ENCODE measurements at places on chromosomes 2 and 18. TPM values are rescaled to one million over a fixed set of nuclear protein-coding genes. Genes with fewer than 3 reads are reported as not detected.

The CDH20 gene
- polyA plus RNA-seq: 1.1 TPM

The POTEC gene
- not detected for polyA plus RNA-seq

The ACKR3 gene
- 67.0 TPM for polyA plus RNA-seq

The NGEF gene
- polyA plus RNA-seq: 1.3 TPM

The IL36B gene
- polyA plus RNA-seq: not detected

The DAPL1 gene
- 1.00 TPM for polyA plus RNA-seq

The GAREM2 gene
- polyA plus RNA-seq: 5.7 TPM

The FIGN gene
- 2.8 TPM for polyA plus RNA-seq

The NCKAP1 gene
- polyA plus RNA-seq: 74.7 TPM

The MC5R gene
- 3.6 TPM for polyA plus RNA-seq

The BCL2 gene
- 16.8 TPM for polyA plus RNA-seq

The NXPH2 gene
- polyA plus RNA-seq: 21.4 TPM

The SLC5A7 gene
- polyA plus RNA-seq: not detected

The CYP26B1 gene
- polyA plus RNA-seq: 7.7 TPM

The LYPD6B gene
- 0.21 TPM for polyA plus RNA-seq

The EMILIN1 gene
- 107 TPM for polyA plus RNA-seq

The CCDC74B gene
- polyA plus RNA-seq: not detected

The IL18R1 gene
- 1.2 TPM for polyA plus RNA-seq

The BARD1 gene
- 8.5 TPM for polyA plus RNA-seq

The CAMKMT gene
- polyA plus RNA-seq: 8.7 TPM

GRCh38 chr18:2540575-2540974 lies 30.7 kb downstream of the METTL4 start:
- no peak for DNase-seq

- DNase-seq: no peak
Observed at GRCh38 chr18:34085140-34085739, 139.5 kb downstream of the NOL4 start.

DNA sequence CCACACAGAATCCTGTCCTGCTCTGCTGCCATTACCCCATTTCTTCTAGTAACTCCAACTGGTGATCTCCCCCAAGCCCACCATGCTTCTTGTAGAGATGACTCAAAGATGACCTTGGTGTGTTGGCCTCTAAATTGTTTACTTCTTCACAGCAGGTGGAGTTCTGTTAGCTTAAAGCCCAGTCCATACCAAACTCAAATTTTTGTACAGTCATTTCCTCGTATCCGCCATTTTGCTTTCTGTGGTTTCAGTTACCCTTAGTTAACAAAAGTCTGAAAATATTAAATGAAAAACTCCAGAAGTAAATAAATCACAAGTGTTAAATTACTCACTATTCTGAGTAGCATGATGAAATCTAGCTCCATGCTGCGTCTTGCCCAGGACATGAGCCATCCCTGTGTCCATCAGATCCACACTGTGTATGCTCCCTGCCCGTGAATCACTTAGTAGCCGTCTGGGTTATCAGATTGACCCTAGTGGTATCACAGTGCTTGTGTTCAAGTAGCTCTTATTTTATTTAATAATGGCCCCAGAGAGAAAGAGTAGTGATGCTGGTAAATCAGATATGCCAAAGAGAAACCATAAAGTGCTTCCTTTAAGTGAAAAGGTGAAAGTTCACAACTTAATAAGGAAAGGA lies 133.3 kb upstream of the NOL4 start:
- no peak for DNase-seq

GRCh38 chr2:11521775-11522174 lies 12.1 kb upstream of the GREB1 start:
- DNase-seq: no peak

DNA sequence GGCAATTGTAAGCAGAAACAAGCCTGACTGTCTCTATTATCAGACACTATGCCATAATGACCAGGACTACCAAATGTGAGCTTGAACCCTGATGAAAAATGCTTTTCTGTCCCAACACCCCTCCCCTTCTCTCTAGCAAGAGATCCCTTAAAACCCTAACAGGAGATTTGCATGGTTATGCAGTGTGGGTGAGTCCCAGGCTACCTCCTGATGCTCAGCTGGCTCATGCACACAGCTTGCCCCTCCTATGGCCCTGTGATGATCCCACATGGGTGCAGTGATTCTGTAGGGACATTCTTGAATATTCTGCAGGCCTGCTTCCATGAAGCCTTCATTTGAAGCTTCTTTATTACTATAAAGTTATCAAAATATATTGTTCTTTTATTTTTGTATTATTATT lies 357.4 kb downstream of the AKAIN1 start:
- no peak for DNase-seq

DNA sequence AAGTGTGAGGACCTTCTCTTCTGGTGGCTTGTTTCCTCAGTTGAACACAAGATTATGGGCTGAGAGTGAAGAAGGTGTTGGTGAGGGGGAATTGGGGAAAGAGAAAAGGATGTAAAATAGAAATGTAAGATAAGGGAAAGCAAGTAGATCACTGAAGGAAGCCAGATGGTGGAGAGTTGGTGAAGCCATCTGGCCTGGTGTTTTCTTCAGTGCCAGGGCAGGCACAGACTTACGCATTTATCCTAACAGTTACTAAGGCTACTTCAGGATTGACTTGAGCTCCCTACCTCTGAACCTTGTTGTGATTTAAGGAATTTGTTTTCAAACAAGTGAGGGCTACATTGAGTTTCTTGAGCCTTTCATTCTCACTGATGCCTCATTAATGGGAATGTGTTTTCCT lies 113.8 kb downstream of the GALNT1 start:
- DNase-seq: no peak

- DNase-seq: no peak
Observed at GRCh38 chr2:197869041-197869440, 64.6 kb downstream of the PLCL1 start.

DNA sequence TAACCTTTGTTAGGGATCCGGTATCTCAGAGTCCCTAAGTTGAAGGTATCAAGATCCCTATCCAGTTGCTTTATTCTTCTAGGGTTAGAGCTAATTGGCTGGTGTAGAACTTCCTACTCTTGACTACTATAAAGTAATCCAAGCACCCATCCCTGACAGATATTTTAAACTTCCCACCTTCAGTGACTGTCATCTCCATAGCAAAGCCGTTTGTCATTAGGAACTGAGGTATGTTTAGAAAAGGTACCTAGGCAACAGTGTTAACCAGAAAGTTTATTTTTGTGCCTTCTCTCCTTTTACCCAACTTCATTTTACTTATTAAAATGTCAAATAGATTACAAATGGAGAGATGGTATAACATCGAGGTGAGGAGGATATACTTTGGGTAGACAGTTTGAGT lies 4.5 kb downstream of the FAM117B start:
- DNase-seq: no peak

- no peak for DNase-seq
Observed at GRCh38 chr18:44871771-44872170, 191.1 kb downstream of the SETBP1 start.

- no peak for DNase-seq
Observed at GRCh38 chr2:16644221-16644925, 21.3 kb downstream of the CYRIA start.

DNA sequence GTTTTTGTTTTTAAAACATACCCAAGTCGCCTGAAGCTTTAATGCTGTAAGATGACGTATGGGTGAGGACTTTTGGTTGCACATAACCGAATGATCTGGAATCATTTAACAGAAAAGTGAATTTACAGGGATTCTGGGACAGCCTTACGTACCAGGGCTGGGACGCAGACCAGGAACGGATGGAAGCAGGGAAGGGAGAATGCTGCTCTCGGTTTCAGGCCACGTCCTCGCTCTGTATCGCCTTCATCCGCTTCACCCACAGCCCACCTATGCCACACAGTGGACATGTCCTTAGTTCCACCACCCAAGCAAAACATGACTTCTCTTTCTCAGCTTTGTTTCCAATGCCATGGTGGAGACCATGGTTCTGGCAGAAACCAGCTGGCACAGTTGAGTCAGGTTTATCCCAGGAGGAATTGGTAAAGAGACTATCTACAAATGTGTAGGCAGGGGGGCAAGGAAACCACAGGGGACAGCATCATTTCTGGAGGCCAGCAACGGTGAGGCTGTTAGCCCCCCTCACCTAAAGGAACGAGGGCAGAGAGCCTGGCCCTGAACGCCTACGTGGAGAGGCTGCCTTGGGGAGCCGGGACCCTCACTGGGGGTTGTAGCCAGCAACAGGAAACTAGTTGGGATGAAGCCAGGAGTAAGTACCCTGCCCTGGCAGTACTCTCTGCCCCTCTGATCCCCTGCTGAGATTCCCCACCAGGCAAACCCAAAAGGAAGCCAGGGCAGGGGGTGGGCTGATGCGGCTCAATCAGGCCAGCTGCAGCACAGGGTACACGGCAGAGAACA lies 132.5 kb downstream of the NDUFA10 start:
- no peak for DNase-seq

DNA sequence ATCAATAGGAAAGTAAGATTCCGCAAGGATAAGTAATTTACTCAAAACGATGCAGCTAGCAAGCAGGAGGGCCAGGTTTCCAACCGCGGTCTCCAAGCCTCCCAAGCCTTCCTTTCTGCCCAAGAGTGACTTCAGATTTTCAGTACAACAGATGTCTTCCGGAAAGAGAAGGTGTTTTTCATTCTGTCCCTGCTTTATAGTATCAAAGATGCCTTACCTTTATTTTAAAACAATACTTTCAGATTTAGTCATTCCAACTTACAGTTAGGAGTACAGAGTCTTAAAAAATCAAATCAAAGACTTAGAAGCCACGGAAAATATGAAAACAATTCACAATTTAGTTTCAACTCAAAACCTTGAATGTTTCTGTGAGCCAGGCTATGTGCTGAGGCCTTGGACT lies 43.6 kb downstream of the CYB5A start:
- no peak for DNase-seq

GRCh38 chr2:124668161-124668560 lies 643.1 kb downstream of the CNTNAP5 start:
- no peak for DNase-seq

GRCh38 chr2:64987001-64987955 lies 1.9 kb upstream of the SLC1A4 start:
- DNase-seq: peak; percentile 35

GRCh38 chr2:100011272-100011731 lies 131.1 kb downstream of the AFF3 start:
- DNase-seq: no peak

- DNase-seq: no peak
Observed at GRCh38 chr2:169363560-169364150, 1.3 kb upstream of the LRP2 start.

DNA sequence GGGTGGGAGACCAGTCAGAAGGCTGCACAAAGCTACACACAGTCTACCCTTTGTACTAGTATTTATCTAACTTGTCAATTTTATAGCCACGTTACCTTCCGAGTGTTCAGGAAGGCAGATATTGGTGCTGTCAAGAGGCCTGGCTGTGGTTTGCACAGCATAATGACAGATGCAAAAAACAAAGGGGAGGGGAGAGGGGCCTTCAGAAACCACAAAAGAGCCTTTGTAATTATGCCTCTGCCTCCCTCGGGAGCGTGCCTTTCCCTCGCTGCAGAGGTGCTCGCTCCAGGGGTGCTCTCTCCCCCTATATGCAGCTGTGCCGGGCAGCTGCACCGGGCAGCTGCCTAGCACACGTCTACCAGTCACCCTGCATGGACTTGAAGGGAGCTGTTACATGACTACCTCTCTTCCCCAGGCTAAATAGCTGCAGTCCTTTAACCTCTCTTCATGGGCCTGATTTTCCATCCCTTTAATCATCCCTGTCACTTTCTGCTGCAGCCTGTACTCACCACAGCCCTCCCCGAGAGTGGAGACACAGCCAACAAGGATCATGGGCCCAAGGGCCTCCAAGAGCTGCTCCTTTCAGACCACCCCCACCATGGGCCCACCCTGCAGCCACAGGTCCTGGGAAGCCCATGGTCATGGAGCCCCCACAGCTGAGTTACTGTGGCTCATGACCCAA lies 168.4 kb upstream of the PKDCC start:
- no peak for DNase-seq

- DNase-seq: no peak
Observed at GRCh38 chr2:237867465-237867864, 8.0 kb downstream of the RAMP1 start.

GRCh38 chr18:45678441-45678840 lies 45.5 kb upstream of the SLC14A1 start:
- DNase-seq: no peak

DNA sequence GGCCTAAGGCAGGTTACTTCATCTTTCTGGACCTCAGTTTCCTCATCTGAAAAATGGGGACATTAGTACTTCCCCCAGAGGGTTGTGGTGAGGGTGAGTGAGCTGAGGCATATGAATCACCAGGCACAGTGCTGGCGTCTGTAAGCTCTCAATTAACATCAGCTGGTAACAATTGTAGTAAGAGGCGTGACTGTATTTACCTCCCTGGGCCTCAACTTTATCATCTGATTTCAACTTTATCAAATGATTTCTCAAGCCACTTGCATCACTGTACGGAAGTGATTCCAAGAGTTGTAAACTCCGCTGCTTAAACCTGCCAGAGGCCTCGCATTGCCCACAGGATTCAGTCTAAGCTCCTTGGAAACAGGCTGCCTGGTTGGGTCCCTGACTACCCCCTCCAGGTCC lies 53.6 kb upstream of the PKDCC start:
- DNase-seq: no peak

- no peak for DNase-seq
Observed at GRCh38 chr2:68426848-68427579, 40.1 kb downstream of the FBXO48 start.

GRCh38 chr2:49002750-49003149 lies 151.6 kb downstream of the FSHR start:
- DNase-seq: no peak

DNA sequence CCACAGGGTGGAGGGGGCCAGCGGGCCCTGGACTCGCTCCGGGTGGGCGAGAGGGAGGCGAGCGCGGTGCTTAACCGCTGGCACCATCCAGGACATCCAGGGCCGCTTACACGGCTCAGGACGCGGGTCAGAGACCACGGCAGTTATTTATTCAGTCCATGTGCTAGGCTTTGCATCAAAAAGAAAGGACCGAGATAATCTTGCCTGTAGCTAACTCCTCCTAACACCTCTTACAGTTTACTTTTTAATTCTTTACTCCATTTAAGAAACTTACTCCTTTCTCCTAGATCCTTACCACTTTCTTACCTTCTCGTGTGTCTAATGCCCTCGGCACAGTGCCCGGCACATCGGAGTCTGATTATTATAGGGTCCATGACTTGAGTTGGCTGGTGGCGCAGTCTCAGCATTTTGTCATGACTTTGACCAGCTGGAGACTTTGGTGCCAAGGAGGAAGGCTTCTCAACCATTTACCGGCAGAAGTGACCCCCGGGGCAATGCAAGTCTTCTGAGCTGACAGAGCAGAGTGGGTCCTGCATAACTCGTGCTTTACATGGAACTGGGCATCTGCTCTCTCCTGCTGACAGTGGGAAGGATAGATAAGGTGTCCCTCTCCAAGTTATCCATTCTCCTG lies 503 bp downstream of the ANXA4 start:
- DNase-seq: no peak

DNA sequence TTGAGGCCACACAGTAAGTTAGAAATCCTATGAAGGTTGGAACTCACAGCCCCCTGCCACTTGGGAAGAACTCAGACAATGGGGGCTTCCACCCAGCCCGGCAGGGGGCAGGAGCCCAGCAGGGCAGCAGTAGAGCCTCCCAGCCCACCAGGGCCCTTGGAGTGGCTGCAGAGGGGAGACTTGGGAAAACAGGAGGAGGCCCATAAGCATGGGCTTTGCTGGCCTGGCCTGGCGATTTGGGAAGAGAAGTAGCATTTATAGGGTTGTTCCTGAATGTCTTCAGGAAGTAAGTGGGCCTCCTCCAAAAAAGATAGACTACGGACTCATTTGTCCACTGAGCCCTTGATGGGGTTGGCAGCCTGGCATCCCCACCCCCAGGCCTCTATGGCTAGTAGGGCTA lies 17.4 kb upstream of the FOSL2 start:
- no peak for DNase-seq

GRCh38 chr2:222637067-222637466 lies 18.8 kb downstream of the FARSB start:
- no peak for DNase-seq

- no peak for DNase-seq
Observed at GRCh38 chr18:12321333-12321732, 13.3 kb downstream of the TUBB6 start.
